ENCODE measurements at places on chromosomes 7 and 10. TPM values are rescaled to one million over a fixed set of nuclear protein-coding genes. Genes with fewer than 3 reads are reported as not detected.

Gene CREB5
- total RNA-seq = 0.09 TPM

Gene RELN
- not detected for total RNA-seq

Gene DDX50
- 41.3 TPM for total RNA-seq

Gene CTAGE8
- 0.66 TPM for total RNA-seq

Gene SLC29A4
- total RNA-seq = 0.49 TPM

Gene ZNF716
- total RNA-seq = not detected

Gene NKX2-3
- total RNA-seq = not detected

- no peaks in the 10 kb centered on the region for H3K27me3 ChIP-seq
- H3K27ac ChIP-seq = peak overlapping the region; percentile 50
These were observed 55.6 kb downstream of the CC2D2B start for GRCh38 chr10:95963202-95963990.

GRCh38 chr7:12490107-12490688 lies 80.3 kb upstream of the SCIN start:
- H3K36me3 ChIP-seq = no peaks in the 10 kb centered on the region
- DNase-seq = no peak
- no peaks in the 10 kb centered on the region for H3K27me3 ChIP-seq
- H3K4me3 ChIP-seq = no peak overlapping the region
- H3K4me1 ChIP-seq = no peaks in the 10 kb centered on the region

DNA sequence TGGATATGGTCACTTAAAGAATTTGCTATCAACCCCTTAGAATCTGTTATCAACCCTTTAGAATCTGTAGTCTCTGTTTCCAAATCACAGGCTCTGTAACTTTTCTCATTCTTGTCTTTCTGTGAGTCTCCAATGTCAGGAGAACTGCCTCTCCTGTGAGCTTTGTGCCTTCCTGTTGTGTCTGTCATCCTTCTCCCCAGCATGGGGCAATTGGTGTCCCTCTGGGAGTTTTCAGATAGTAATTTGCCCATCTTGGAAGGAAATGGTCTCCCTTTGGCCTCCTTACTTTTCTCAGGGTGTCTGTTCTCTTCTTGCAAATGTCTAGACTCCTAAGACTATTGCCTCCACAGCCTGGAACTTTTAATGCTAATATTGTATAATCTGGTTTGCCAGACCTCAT lies 521.9 kb downstream of the NRG3 start:
- H3K4me3 ChIP-seq = no peak overlapping the region
- H3K27ac ChIP-seq = no peak overlapping the region
- no peaks in the 10 kb centered on the region for H3K27me3 ChIP-seq
- H3K36me3 ChIP-seq = no peaks in the 10 kb centered on the region

DNA sequence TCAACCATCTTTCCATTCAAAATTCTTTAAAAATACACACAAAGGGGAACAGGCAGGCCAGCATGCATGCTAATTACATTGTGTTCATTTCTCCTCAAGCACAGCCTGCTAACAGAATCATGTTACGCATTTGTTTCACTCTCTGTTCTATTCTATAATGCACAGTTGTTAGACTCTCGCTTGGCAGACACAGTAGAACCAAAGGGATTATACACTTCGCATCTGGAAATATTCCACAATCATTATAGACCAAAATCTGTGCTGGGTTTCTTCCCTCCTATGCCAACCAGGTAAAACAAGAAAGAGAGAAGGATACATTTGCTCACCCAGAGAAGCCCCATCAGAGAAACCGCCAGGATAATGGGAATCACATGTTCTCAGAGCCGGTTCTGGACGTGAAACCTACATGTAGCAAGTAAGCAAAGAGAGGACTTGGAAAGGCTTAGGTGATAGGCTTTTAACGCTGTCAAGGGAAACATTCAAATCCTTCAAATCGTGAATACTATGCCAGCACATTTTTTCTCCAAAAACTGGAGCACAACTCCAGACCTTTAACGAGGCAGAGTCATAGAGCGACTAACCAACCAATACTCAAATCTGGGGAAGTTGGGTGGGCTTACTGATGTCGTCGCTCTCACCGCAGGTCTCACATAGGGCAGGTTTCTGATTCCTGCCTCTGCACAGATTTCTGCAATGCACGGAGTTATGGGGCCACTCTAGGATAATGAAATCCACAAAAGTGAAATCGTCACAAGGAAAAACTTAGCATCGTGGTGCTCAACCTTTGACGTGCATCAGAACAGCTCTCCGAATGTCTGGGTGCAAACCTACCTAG lies 380.5 kb upstream of the AUTS2 start:
- DNase-seq = no peak
- no peak overlapping the region for H3K27ac ChIP-seq
- H3K27me3 ChIP-seq = no peaks in the 10 kb centered on the region

DNA sequence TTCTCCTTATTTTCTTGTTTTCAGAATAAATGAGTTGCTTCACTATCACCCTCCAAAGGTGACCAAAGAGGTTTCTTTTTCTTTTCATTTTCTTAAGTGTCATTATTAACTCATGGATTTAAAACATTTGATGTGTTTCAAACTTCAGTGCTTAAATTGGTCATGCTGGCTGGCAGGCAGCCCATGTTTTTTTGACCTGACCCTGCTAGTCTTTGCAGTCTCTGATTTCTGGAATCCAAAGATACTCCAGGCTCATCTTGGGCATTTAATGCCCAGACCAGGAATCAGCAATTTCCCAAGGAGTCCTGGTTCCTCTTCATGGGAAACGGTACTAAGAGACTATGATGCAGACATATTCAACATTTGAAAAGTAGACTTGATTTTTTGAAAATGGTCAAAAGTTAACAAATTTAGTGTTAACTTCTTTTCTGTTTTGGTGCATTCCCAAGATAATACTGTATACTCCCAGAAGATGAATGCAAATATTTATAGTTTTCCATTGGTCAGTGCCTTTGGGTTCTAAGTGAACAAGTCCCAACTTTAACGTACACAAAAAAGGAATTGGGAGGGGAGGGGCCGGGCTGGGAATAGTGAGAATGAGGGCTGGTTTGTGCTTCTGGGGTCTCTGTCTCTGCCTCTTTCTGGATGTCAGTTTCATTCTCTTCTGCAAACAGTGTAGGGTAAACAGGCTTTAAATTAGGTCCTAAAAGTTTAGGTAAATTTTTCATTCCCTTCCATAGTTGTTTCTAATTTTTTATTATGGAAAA lies 19.8 kb downstream of the NUB1 start:
- peaks cover 59% of the 10 kb centered on the region for H3K36me3 ChIP-seq
- peaks cover 2% of the 10 kb centered on the region for H3K4me1 ChIP-seq
- DNase-seq = no peak

DNA sequence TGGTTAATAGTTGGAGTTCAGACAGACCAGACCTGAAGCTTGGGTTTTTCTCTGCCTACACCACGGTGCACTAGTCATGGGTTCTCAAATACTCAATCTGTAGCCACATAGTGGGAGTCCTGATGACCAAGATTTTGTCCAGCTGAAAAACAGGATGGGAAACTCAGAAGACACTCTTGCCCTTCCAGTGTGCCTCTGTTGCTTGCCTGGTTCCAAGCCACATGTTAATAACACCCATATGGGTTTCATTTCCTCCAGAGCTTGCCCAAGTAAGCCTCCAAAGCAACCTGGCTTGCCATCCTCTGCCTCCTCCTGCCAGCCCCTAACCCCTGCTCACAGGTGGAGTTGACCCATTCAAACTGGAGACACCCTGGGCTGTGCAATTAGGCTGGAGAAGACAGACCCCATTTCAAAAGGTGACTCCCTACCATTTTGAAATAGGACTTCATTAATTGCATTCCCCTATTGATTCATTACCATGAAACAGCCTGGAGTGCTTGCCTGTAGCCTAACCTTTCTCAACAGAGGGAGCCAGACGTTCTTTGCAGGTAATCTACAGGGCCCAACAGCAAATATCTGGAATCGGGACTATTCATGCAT lies 108.0 kb upstream of the HABP2 start:
- H3K4me3 ChIP-seq = no peak overlapping the region
- no peak for DNase-seq
- H3K36me3 ChIP-seq = no peaks in the 10 kb centered on the region
- no peaks in the 10 kb centered on the region for H3K4me1 ChIP-seq
- H3K27ac ChIP-seq = no peak overlapping the region

GRCh38 chr10:27537787-27538186 lies 33.7 kb downstream of the RAB18 start:
- DNase-seq = no peak
- no peaks in the 10 kb centered on the region for H3K27me3 ChIP-seq
- no peak overlapping the region for H3K4me3 ChIP-seq
- H3K36me3 ChIP-seq = peaks cover 37% of the 10 kb centered on the region
- no peak overlapping the region for H3K27ac ChIP-seq
- H3K4me1 ChIP-seq = peaks cover 11% of the 10 kb centered on the region

DNA sequence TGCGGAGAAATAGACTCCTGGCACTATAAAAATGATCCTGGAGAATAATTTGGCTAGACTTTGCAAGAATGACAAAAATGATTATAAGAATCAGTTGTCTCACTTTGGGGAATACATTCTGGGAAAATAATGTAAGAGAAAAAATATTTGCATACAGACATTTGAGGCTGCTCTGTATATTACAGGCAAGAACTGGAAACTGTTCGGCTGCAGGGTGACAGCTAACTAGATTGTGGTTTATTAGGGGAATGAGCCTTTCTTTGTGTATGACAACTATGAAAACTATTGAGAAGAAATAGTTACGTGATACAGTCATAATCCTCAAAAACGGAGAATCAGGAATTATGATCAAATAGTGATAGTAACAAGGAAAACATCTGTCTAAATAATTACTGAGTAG lies 8.6 kb downstream of the TRIM56 start:
- peaks cover 8% of the 10 kb centered on the region for H3K36me3 ChIP-seq
- no peak overlapping the region for H3K27ac ChIP-seq
- DNase-seq = no peak

GRCh38 chr10:132102071-132102716 lies 36.4 kb downstream of the JAKMIP3 start:
- H3K27ac ChIP-seq = no peak overlapping the region
- H3K36me3 ChIP-seq = no peaks in the 10 kb centered on the region

- H3K27me3 ChIP-seq = no peaks in the 10 kb centered on the region
- H3K4me1 ChIP-seq = peaks cover 2% of the 10 kb centered on the region
- no peak overlapping the region for H3K4me3 ChIP-seq
- no peaks in the 10 kb centered on the region for H3K36me3 ChIP-seq
- DNase-seq = no peak
These were observed 149.3 kb upstream of the YAE1 start for GRCh38 chr7:39416866-39417265.

DNA sequence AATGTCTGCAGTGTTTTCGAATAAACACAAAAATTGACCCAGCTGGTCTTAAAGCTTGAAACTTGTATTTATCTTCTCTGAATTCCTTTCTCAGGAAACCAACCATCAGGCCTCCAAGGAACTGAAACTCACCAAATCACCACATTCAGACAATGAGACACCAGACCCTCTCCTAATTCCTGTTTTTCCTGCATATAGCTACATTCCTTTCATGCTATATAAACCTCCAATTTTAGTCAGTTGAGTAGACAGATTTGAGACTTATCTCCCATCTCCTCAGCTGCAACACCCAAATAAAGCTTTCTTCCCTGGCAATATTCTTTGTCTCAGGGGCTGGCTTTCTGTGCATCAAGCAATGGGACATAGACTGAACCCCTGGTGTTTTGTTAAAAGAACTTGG lies 317.0 kb downstream of the CACNA2D1 start:
- no peaks in the 10 kb centered on the region for H3K4me1 ChIP-seq
- H3K27ac ChIP-seq = no peak overlapping the region
- H3K4me3 ChIP-seq = no peak overlapping the region

DNA sequence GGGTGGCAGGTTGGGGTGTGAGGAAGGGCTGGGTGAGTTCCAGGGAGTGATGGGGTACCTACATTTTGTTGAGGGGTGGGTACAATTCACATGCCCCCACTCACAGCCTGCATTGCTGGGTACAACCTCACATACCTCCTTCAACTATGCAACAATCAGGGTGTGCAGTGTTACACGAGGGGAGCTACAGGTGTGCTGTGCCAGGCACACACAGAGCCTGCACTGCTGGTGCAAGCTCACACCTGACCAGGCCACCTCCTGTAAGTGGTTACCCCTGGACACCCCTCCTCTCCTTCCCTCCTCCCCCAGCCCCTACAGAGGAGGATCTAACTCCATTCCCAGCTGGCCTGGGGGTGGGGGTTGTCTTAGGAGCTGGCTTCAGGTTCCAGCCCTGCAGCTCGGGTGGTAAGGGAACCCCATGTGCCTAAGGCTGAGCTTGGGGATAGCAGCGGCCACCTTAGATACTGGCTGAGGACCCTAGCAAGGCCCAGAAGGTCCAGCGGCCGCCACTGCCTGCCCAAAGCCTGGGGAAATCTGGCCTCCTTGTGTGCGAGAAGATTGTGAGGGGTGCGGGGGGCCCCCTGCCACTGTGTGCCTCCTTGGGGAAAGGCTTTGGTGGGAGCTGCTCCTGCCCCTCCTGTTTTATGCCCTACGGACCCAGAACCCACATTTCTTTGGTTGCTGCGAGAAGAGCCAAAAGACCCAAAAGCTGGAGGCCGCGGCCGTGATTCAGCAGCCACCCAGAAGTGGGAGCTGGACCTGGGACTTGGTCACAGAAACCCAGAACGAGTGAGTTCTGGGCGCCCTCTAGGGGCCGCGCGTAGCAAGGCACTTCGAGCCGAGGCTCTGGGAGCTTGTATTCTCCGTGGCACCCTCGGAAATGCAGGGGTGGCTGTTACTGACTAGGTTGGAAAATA lies 10.8 kb downstream of the TLX1 start:
- H3K27ac ChIP-seq = no peak overlapping the region
- peaks cover 21% of the 10 kb centered on the region for H3K27me3 ChIP-seq
- no peak overlapping the region for H3K4me3 ChIP-seq

DNA sequence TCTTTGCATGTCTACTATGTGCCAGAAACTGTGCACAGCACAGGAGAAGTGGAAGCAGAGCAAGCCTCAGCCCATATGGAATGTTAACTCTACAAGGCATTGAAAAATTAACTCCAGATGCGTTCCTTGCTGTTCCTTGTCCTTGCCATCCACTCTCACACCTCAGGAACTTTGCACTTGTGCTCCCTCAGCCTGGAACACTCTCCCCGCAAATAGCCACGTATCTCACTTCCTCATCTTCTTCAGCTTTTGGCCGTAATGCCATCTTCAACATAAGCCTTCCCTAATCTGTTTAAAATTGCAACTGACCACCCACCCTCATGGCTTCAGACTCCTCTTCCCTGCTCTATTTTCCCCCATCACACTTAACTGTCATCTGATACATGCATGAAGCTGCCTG lies 83.2 kb upstream of the CAPZA2 start:
- no peak overlapping the region for H3K27ac ChIP-seq
- no peaks in the 10 kb centered on the region for H3K36me3 ChIP-seq
- no peak overlapping the region for H3K4me3 ChIP-seq
- no peaks in the 10 kb centered on the region for H3K4me1 ChIP-seq
- no peaks in the 10 kb centered on the region for H3K27me3 ChIP-seq
- no peak for DNase-seq
